ENCODE measurements at places on chromosomes 1 and 21.

GRCh38 chr1:233109096-233109495, 158.7 kb downstream of the NTPCR start:
- DNase-seq: no peak

GRCh38 chr1:52281518-52281917, 84.5 kb downstream of the CC2D1B start:
- DNase-seq: no peak

DNA sequence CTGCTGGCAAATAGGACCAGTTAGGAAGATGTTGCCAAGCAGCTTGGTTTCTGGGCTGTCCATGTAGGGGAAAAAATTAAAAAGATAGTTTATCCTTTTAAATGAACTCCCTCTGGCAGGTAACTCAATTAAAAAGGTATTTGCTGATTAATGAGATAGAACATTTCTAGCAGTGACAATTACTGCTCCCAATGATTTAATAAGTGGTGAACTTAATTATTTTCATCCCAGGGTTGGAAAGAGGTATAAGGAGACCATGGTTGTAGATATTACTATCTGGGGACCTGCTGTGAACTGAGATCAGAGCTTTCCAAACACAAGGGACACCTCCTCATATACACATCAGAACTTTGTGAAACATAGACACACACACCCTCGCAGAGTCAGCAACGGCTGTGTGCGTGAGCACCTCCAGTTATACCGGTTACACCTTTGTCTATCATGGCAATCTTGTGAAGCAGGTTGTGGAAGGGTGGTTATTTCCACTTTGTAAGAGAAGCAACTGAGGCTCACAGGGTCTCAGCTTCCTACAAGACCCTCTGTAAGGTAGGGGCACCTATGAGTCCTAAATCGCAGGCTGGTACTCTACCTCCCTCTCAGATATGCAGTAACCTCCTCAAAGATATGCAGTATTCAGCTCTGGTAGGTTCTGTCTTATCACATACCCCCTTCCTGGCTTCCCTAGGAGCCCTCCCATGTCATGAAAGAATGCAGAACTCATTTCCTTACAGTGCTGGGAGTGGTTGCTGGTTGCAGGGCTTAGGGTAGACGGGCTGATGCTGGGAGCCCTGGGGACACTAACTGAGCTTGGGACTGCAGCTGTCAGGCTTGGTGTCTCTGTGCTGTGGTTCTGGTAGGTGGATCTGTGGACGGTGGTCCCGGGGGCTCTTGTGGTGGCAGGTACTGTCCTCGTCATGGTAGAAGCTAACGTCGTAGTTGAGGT, 18.5 kb upstream of the MAGOH start:
- DNase-seq: no peak

GRCh38 chr1:5905436-5905835, 86.8 kb downstream of the NPHP4 start:
- no peak for DNase-seq

DNA sequence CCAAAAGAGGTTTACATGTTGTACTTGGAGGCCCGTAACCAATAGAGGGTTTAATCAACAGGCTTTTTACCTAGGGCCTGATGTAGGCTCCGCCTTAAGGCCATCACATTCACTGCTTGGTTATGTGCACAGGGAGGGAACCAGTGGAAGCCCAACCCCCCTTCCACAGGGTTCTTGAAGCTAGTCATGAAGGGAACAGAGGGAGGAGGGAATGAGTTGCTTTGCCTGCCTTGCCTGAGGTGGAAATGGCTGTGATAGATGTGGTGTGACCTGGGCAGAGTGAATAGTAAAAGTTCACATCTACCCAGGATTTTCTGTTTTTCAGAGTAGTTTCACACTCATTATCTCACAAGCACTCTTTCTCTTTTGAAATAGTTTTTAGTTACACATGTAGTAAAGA, 215.1 kb downstream of the ST6GALNAC3 start:
- DNase-seq: no peak

DNA sequence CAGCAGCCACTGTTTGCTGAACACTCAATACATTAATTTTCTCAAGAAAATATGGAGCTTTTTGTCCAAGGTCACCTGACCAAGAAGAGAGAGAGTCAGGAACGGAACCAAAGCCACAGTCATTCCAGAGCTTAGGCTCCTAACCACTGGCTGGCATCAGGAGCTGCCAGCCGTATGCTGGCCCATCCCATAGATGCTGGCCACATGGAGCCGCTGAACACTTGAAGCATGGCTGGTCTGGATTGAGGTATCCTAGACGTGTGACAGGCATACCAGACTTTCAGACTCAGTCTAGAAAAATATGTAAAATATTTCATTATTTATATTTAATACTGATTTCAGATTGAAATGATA, 458.7 kb downstream of the MATN1 start:
- no peak for DNase-seq

GRCh38 chr1:231549733-231550447, 21.4 kb downstream of the TSNAX start:
- DNase-seq: no peak

- DNase-seq: no peak
Observed at GRCh38 chr1:182622901-182623528, 18.8 kb upstream of the RGS16 start.

GRCh38 chr1:185375583-185375982, 58.5 kb upstream of the IVNS1ABP start:
- DNase-seq: no peak

GRCh38 chr1:224747578-224747977, 131.5 kb downstream of the CNIH3 start:
- no peak for DNase-seq

GRCh38 chr1:175984813-175985212, 222.3 kb downstream of the COP1 start:
- no peak for DNase-seq

- DNase-seq: no peak
Observed at GRCh38 chr1:189431447-189431846, 1046.2 kb downstream of the BRINP3 start.

DNA sequence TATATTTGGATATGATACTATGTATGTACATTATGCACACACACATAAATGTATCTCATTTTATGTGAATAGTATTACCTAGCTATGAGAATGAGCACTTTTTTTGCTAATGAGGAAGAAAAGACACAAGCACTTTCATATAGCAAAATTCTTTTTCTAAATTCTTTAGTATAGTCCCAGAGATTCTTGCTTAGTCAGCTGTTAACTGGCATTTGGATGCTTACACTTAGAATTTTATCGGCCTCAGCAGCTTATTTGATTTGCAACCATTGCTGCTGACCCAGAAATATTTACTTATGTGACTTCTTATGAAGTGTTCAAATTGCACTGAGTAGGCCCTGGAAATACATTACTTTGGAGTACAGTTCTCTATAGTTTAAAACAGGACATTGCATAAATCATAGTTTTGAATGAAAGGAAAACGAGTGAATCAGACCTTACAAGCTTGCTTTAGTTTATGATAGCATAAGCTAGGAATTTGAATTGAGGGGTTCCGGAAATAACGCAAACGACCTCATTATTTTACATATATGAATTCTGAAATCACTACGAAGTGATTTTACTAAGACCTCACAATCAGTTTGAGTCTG, 653.9 kb upstream of the NEGR1 start:
- no peak for DNase-seq

GRCh38 chr1:11749203-11749689, 12.7 kb upstream of the C1orf167 start:
- peak; percentile 39 for DNase-seq

DNA sequence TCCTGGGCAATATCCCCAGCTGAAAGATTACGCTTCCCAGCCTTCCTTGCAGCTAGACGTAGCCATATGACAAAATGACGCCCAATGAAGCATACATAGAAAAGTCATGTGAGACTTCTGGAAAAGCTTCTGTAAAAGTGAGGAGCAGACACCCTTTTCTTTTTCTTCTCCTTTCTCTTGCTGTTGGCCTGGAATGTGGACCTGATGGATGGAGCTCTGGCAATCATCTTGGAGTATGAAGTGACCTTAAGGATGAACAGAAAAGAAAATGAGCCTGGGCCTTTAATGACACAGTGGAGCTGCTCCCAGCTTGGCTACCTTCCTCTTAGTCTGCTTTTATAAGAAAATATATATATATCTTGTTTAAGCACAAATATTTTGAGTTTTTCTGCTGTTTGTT, 24.8 kb downstream of the BATF3 start:
- DNase-seq: no peak

DNA sequence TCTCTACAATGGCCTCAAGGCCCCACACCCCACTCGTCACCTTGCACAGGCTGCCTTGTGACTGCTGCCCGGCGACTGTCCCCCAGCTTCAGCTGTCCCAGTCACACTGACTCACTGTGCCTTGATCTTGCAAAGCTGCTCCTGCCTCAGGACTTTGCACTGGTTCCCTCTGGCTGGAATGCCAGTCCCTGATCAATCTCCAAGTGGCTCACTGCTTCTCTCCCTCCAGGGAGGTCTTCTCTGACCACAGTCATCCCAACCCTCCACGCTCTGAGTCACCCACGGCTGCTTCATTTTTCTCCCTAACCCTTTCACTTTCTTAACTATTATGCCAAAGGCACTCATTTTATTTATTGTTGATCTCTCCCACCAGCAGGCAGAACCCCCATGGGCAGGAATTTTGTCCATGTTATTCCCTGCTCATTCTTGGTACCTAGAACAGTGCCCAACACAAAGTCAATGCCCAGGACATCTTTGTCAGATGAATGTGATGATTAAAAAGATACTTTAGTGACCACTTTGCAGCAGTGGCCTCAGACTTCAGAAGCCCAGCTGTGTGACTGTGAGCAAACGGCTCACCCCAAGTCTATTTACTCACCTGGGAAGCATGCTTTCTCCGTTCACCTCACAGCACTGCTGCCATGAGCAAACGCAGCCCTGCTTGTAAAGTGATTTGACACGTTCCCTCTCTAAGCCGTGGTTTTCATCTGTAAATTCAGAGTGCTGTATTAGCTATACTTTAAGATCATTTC, 53.4 kb downstream of the ZBTB18 start:
- no peak for DNase-seq

DNA sequence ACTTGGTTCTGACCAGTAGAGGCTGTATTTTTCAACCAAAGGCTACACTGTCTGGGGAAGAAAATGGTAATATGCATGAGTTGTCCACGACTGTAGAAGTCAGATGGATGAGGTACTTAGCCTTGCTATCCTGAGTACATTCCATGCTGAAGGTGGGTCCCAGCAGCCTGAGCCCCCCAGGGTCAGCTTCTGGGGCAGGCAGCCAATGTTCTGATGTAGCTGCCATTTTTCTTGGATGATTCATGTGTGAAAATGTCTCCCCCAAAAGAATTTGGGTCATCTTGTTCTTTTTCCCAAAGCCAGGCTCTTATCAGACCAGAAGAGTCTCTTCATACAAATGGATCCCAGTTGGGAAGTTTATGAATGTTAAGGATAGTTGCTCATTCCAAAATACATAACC, 172.2 kb upstream of the UBE2U start:
- DNase-seq: no peak

DNA sequence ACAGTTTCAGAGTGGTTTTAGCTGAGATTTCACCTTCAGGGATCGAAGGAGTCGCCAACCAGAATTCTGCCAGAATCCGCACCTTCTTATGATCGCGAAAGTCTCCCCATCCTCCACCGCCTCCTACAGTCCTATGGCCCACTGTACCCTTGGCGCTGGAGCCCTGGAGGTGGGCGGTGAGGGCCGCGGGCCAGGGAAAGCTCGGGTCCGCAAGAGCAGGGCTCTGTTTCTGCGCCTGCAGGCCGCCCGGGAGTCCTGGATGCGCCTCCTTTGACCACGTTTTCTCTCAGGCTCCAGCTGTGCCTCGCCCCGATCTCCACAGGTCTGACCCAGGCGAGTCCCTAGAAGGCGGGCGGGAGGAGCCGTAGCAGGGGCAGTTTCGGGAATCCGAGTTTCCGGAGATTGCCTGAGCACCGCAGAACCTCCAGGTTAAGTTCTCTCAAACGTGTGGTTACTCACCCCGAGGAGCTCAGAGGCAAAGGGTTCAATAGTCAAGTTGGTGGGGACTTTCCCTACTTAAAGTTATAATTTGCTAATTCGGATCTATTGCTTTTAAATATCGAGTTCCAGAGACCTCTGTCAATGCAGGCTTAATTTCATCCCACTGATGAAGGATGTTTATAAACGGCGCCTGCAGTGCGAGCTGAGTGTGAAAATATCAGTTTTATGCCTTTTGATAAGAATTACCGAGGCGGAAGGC, 3.2 kb upstream of the LHX8 start:
- DNase-seq: no peak

Measured in T-cell (primary cell).